ENCODE measurements at places on chromosomes 11 and 22.

GRCh38 chr11:96481771-96482170 is 92.0 kb downstream of the JRKL start:
- DNase-seq, result no peak

GRCh38 chr22:23518376-23519187 is 61.5 kb downstream of the IGLL1 start:
- no peak for DNase-seq

GRCh38 chr11:92199991-92200390 is 24.6 kb upstream of the FAT3 start:
- DNase-seq, result no peak

DNA sequence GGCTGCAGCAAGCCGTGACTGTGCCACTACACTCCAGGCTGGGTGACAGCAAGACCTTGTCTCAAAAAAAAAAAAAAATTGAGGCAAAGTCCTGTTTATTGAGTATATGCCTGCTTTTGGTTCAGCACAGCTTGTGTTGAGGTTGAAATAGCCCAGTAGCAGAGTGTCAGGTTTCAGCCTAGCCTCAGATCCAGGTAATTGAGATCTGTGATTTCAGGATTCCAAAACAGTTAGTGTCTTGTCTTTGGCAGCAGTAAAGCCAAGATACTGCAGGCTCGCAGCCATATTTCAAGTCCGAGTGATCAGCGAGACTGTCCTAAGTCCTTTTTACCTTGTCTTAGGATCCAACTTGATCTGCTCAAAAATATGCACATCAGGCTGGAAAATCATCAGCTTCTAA is 27.0 kb downstream of the CUL5 start:
- no peak for DNase-seq

GRCh38 chr22:37281646-37282384 is 493 bp upstream of the CYTH4 start:
- peak; percentile 44 for DNase-seq

- DNase-seq, result no peak
Measured at GRCh38 chr11:10498022-10498400, 42.9 kb downstream of the AMPD3 start.

- no peak for DNase-seq
Measured at GRCh38 chr11:100646545-100646944, 40.5 kb upstream of the ARHGAP42 start.

DNA sequence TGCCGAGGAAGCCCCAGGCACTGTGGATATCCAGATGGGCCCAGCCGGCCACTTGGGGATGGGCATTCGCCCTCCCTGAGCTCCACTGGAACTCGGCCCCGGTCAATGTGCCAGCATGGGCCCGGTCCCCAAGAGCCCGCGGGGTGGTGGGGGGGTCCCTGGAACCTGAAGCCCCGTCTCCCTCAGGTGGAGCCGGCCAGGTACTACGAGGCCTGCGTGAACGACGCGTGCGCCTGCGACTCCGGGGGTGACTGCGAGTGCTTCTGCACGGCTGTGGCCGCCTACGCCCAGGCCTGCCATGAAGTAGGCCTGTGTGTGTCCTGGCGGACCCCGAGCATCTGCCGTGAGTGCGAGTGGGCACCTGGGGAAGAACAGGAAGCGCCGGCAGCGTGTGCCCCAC is 21.2 kb downstream of the MUC5AC start:
- no peak for DNase-seq

Data from stimulated activated naive CD8-positive, alpha-beta T cell treated with anti-CD3 and anti-CD28 coated beads, Interleukin-15, Interleukin-2, amounts not matched to agents 100 U/mL and 50 U/mL, for 24 hours (primary cell).